NCI-H2081 treated with DMSO at 0.1 percent for 48 hours (cell line): ENCODE measurements at places on chromosomes 3 and 15.

- DNase-seq, result no peak
Measured at GRCh38 chr3:138371070-138371965, 22.9 kb downstream of the MRAS start.

DNA sequence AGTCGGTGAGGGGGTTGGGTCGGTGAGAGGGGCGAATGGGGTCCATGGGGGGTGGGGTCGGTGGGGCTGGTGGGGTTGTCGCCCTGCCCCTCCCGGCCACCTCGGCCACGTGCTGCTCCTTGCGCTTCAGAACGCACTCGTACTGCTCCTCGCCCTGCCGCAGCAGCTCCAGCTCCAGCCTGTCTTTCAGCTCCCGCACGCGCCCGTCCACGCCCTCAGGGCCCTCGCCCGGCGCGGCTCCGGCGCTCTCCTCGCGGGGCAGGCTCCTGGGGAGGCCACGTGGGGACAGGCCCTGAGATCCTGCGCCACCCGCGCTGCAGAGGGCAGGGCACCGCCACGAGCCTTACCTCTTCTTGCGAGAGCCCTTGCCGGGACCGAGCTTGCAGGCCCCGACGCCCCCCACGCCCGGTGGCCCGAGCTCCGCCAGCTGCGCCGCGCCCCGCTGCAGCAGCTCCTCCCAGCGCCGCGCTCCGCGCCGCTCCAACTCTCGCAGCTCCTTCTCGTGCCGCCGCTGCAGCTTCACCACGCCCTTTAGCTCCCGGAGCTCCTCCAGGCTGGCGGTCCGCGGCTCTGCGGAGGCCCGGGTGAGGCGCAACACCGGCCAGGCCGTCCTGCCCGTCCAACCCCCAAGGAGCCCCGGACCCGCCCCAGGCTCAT lies 8.2 kb upstream of the ANKRD63 start:
- DNase-seq, result no peak

DNA sequence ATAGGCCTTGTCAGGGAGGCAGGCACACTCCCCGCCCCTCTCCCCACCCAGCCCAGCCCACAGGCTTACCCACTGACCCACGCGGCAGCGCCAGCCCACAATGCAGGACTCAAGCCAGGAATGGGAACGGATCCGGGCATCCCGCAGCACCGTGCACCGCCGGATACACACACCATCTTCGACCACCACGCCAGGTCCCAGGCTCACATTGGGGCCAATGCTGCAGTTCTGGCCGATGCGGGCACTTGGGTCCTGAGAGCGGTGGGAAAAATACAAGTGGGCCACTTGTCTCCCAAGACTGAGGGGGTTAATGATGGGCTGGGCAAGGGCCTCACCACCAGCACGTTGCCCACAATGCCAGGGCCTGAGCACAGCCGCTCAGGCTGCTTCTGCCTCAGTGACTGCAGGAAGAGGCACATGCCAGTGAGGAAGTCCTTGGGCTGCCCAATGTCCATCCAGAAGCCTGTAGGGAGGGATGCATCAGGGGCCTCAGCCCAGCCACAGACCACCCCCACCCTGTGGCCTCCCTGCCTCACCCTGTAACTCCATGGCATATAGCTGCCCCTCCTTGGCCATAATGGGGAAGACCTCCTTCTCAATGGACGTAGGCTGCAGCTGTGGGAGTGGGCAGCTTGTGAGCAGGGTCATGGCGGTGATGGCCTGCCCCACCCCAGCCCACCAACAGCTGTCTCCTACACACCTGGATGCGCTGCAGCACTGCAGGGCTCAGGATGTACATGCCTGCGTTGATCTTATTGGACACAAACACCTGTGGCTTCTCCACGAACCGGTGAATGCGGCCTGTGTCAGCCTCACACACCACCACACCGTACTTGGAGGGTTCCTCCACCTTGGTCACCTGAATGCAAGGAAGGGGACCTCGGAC lies 1.6 kb downstream of the GMPPB start:
- DNase-seq, result no peak

DNA sequence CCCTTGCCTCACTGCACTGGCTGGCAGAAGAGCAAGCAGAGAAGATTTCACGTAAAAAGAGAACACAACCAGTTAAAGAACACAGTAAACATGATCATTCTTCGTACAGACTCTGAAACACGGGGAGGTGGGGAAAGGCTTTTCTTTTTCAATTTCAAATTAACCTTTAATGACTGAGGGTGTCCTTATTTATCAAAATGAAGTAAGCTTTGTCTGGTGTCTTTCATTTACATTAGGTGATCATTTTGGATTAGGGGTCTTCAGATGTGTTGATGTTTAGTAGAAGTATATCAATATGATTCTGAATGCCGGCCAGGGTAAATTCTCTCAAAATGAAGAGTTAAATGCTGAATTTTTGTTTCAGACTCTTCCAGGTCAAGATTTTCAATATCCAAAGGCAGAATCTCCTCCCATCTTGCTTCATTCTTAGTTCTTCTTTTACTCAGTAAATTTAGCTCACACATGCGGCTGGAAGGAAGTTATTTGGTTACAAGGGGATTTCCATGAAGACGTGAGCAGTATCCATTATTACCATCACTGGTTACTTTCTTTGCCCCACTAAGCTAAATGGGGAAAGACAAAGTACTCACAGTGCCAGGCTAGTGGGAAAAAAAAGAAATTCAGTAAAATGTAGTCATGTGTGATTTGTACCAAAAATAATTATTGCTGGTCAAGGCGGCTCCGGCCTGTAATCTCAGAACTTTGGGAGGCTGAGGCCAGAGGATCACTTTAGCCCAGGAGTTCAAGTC lies 272.2 kb upstream of the NR2F2 start:
- DNase-seq, result no peak

- no peak for DNase-seq
Measured at GRCh38 chr3:122824465-122825381, 29.9 kb downstream of the SLC49A4 start.

GRCh38 chr3:113573728-113574127 lies 41.4 kb downstream of the SIDT1 start:
- DNase-seq, result no peak

DNA sequence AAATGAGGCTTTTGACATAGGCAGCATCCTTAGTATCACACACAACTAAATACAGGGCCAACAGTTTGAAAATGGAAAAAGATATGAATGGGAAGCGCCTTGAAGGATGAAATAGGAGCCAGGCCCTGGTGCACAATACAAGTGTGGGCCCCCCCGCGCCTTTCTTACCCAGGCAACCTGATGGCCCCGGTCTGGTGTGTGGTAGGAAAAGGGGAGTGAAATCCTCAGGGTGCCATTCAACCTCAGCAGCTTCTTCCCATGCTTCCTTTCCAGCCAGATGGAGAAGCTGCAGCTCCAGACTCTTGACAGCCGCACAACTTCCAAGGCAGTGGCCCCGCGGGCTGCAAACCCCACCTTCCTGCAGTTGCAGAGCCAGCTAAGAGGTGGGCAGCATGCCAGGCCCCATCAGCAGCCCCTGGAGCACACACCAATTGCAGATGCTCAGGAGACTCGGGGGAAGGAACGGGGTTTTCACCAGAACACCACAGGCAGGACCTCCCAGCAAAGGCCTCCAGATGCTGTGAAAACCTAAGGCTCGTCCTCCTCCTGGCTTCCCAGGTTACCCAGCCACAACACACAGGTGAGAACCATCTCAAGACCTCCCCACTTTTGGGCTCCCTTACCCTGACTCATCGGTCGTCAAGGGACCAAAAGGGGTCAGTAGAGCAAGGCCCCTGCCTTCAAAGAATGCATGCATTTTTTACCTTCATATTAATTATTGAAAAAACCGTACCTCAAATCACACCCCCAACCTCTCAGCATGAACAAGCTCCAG lies 101.6 kb downstream of the CPN2 start:
- DNase-seq, result no peak

- DNase-seq, result no peak
Measured at GRCh38 chr3:60269377-60269776, 981.9 kb downstream of the FHIT start.

DNA sequence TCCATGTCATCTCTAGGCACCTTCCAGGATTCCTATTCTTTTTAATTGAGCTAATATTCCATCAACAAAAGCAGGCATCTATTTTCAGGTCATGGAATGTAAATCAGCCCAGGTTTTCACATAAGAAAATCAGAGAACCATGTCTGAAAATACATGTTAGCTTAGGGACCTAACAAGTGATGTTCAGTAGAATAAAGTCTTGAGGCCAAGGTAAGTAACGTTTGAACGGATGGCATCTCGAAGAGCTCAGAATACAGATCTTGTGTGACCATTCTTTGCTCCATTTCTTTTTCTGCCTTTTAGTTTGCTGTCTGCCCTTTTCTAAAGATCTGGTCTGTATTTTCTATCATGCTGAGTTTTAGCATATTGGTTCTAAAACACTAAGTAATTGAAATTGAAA lies 16.5 kb upstream of the KCNMB2 start:
- no peak for DNase-seq

GRCh38 chr3:146138902-146139301 lies 22.1 kb downstream of the PLOD2 start:
- no peak for DNase-seq

GRCh38 chr3:156429125-156429524 lies 125.8 kb downstream of the SSR3 start:
- DNase-seq, result no peak

DNA sequence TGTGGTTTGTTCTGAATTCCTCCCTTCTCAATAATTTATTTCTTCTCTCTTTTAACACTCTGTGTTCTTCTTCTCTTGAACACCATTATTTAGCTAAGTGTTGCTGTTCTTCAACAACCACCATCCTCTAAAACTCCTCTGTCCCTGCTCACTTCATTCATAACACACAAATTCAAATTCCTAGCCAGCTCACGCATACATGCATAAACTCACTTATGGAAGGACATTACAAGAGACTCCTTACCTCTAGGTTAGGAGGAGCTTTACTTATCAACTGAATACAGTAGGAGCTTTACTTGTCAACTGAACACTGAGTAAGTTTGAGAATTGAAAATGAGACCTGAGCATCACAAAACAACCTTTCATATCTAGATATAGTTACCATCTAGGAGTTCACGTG lies 23.6 kb downstream of the MME start:
- no peak for DNase-seq

- DNase-seq, result no peak
Measured at GRCh38 chr15:96322536-96323318, 7.8 kb upstream of the NR2F2 start.

DNA sequence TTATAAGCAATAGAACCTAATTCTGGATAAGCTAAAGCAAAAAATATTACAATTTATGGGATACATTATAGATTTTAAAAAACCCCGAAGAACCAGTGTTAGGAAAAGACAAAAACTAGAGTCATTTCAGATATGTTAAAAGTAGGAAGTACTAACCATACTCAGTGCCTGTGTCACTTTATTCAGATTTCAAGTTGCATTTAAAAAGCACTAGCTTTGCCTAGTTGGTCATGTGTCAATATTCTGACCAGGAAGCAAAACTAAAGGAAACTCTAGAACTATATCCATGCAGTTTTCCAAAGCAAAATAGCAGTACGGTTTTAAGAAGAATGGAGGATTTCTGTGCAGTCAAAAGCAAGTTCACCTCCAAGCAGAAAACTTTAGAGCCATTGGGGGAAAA lies 88.4 kb downstream of the RAP2B start:
- no peak for DNase-seq

GRCh38 chr3:38152609-38153008 lies 12.7 kb upstream of the OXSR1 start:
- DNase-seq, result no peak

- DNase-seq, result no peak
Measured at GRCh38 chr3:190446573-190447279, 3.0 kb downstream of the TMEM207 start.

DNA sequence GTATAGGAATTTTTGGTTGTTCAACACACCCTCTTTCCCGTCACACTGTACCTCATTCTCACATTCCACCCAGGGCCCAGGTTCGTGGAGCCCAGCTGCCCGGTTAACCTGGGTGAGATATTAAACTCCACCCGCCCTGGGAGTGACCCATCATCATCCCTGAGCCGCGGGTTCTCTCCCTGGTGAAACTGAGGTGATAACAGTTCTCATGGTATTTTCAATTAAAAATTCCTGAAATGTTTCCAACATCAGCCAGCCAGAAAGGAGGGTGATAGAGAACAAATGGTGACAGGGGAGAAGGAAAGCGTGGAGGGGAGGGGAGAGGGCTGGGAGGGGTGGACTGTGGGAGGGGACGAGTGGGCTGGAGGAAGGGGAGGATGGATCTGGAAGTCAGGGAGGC lies 148.8 kb downstream of the ALDH1A2 start:
- DNase-seq, result no peak

- no peak for DNase-seq
Measured at GRCh38 chr3:178109691-178110090, 426.5 kb upstream of the KCNMB2 start.

DNA sequence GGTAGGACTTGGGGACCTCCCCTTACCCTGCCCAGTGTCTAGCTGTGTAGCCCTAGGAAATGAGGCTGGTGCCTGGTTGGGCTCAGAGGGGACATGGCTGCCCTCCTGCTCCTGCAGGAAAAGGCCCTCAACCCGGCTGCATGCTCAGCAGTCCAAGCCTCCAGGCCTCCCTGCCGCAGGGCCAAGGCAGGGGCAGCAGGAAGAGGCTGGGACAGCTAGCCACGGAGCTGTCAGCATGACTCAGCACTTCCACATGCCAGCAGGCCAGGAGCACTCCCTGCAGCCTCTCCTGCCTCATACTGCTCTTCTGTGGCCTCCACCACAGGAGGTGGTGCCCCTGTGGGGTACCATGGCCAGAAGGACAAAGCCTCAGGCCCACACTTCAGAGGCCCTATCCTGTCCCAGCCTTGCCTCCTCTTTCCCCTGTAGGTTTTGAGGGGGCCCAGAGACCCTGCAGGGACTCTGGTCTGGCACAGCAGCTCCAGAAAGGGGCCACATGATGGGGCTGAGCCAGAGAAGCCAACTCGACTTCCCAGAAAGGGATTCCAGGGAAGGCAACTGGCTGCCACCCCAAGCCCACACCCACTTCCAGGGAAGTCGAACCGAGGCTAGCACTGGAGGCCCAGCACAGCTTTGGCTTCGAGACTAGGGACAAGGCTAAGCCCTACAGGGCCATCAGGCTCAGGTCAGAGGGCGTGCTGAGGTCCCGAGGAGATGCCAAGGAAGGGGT lies 19.5 kb downstream of the TKT start:
- DNase-seq, result no peak

DNA sequence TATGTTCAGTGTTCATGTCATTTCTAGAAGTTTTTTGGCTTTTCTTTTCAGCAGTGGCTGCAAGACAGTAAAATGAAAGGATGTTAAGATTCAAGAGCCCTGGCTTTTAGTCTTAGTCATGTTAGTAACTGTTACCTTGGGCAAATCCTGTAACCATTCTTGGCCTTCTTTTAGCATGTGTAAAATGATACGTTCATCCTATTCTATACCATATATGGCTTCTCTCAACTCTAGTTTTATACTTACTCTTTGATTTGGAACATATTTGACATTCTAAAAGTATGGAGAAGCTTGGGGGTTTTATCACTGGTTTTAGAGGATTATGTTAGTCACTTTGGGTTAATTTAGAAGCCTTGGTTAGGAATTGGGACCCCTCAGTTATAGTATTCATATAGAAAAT lies 20.1 kb downstream of the GTF2E1 start:
- no peak for DNase-seq
